RPMI7951 (cell line): ENCODE measurements at places on chromosomes 4 and X.

DNA sequence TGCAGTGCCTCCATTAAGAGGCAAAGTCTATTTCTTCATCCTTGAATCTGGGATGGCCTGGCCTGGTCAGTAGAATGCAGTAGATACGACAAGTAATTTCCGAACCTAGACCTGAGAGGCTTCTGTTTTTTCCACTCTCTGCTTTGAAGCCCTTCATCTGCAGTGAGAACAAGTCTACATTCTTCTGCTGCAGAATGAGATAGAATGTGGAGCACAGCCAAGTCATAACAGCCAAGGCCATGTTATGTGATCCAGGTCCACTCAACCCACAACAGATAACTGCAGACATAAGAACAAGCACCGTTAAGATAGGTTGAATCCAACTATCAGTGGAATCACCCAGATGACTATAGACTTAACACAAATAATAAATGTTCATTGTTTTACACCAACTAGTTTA is 1297.7 kb downstream of the C4orf33 start:
- no peak for DNase-seq

DNA sequence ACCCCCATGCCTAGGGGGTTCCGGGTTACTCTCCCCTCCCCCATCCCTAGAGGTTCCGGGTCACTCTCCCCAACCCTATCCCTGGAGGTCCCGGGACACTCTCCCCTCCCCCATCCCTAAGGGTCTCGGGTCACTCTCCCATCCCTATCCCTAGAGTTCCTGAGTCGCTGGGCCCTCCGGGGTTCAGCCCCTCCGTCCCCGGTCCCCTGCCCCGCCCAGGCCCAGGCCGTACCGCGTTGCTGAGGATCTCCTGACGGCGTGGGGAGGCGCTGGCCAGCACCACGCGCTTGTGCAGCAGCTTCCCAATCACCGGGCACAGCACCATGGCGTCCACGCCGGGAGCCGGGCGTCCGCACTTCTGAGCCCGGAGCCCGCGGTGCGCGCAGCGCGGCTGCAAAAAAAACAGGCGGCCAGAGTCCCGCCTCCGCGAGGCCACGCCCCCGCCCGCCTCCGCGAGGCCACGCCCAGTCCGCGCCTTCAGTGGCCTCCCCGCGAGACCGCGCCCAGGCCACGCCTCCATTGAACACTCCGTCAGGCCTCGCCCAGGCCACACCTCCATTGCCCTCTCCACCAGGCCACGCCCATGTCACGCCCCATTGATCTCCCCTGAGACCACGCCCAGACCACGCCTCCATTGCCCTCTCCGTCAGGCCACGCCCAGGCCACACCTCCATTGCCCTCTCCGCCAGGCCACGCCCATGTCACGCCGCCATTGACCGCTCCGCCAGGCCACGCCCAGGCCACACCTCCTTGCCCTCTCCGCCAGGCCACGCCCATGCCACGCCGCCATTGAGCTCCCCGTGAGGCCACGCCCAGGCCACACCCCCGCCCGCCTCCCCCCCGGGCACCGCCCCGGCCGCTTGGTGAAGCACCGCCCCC is at the start of gene ASMTL:
TSS of gene ASMTL (minus strand) at position 394 of the 879 bp plus-strand sequence. CDS start at position 325, 69 bp downstream.
- peak; percentile 87 for DNase-seq

DNA sequence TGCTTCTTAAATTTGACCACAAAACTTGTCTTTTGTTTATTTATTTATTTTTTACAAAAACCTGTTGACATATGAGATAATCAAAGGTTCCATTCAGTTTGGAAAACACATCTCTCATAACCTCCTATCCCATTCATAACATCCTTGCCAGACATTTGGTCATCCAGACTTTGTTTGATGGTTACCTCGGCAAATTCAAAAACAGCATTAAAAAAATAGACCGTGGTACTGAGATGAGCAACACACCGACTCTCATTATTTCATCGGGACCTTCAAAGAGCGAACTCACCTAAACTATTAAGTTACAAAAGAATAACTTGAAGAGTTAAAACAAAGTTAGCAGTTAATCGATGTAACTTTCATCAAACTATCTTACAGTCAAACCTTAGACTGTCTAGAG is 85.8 kb upstream of the RPS6KA3 start:
- no peak for DNase-seq

DNA sequence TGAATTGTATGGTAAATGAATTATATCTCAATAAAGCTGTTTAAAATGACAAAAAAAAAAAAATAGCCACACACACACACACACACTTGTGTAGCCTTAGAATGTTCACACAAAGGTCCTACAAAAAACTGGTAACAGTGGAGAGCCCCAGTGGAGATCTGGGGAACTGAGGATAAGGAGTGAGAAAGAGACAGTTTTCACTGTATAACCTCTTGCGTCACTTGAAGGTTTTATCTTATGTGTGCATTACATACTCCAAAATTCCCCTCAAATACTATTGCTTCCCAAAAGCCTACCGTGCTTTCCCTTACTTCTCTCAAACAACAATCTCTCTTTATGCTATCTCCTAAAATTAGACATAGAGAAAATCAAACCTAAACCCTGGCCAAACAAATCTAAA is 67.8 kb downstream of the SMC1A start:
- no peak for DNase-seq

- DNase-seq: no peak
These were observed 1040.3 kb upstream of the PCDH10 start for GRCh38 chr4:132108784-132109183.

DNA sequence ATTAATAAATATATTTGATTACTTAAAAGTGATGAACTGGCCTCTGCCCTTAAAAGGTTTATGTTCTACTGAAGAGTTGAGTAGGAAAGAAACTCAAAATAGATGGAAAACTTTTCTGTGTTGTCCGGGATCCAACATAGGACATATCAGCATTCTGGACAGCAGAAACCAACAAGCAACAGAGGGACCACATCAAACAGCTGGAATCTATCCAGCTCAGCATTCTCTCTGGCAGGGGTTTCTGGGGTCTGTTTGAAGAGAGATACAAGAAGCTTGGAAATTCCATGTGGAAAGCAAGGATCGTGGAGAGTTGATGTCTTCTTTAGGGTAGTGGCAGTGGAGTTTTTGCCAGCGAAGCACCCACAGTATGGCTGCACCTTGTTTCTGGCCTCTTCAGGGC is 43.6 kb downstream of the ZCCHC12 start:
- no peak for DNase-seq

- DNase-seq: no peak
These were observed 707 bp downstream of the SLC9A6 start for GRCh38 chrX:135985973-135986310.

GRCh38 chr4:176191974-176192373 is 3.4 kb downstream of the SPATA4 start:
- peak; percentile 16 for DNase-seq

DNA sequence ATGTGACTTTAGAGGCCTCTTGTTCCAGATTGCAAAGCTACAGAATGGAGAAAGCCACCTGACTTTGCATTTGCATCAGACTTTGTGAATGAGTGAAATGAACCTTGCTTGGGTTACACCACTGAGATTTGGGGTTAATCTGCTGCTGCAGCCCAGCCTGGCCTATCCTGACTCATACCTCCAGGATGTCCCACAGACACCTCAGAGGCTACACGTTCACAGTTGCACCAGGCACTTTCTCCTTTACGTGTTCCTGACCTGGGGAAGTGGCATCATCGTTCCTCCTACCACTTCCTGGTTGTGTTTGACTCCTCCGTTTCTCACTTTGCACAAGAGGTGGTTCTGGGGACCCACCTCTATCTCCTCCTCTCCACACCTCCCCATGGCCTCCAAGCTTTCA is 9.2 kb upstream of the SORCS2 start:
- no peak for DNase-seq

DNA sequence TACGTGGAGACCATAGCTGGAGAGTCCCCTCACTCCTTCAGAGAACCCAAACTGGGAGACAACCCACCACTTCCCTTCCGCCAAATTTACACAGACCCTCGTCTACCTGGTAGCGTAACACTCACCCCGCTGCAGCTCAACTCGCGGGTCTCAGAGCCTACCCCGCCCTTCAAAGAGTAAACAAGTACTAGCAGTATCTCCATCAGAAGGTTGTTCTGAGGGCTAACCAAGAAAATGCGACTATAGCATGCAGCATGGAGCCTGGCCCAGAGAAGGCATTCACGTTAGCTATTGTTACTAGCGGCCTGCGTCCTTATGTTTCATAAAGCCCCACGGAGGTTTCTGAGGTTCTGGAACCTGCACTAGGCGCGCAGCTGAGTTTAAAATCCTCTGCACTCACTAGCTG is 531 bp upstream of the MANBA start:
- DNase-seq: no peak

GRCh38 chr4:8552024-8552423 is 28.2 kb upstream of the GPR78 start:
- no peak for DNase-seq

DNA sequence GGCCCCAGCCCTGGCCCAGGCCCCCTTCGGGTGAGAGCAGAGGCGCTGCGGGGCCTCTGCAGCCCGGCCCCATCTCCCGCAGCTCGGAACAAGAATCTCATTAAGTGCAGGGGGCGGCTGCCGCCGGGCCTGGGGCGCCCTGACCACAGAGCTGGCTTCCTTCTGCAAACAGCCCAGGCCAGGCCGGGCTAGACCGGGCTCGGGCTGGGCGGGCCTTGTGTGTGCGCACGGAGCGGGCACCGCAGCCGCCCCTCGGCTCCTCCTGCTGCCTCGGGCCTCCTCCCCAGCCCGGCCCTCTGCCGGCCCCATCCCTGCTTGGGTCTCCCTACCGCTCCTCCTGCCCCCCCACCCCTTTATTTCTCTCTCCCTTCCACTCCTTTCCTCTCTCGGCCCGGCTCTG is 83.3 kb downstream of the EFNB1 start:
- no peak for DNase-seq

DNA sequence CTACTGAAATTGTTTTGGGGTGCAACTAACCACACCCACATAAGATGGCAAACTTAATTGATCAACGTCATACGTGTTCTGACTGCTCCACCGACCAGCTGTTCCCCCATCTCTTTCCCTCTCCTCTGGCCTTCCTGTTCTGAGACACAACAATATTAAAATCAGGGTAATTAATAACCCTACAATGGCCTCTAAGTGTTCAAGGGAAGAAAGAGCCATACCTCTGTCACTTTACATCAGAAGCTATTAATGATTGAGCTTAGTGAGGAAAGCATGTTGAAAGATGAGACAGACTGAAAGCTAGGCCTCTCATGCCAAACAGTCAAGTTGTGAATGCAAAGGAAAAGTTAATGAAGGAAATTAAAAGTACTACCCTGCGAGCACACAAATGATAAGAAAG is 173.9 kb upstream of the FTHL17 start:
- DNase-seq: no peak

DNA sequence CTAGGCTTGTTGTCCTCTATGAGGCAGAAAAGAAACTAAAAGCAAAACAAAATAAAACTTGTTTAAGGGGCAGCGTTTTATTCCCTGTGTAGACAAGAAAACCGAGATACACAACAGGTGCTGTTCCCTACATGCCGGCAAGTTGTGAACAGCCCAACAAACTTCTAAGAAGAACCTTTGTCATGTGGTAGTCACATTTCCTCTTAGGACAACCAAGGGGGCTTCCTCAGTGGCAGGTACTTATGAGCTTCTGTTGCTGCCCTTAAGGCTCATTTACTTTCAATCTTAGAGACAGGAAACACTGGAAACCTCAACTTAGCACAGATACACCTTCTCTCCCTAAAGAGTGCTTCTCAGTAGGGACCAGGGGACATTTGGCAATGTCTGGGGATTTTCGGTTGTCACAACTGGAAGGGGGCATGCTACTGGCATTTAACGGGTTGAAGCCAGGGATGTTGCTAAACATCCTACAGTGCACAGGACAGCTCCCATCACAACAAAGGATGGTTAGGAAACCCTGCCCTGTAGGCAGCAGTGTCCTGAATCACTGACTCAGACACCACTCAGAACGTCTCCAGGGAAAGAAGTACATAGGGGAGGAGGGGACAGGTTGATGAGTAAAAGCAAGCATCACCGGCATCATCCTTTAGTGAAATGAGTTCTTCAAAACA is 111.0 kb downstream of the ASB9 start:
- no peak for DNase-seq

GRCh38 chr4:92047209-92047875 is 256.4 kb upstream of the GRID2 start:
- DNase-seq: no peak

- DNase-seq: peak; percentile 63
These were observed 8.7 kb downstream of the RIPPLY1 start for GRCh38 chrX:106894392-106894909.

DNA sequence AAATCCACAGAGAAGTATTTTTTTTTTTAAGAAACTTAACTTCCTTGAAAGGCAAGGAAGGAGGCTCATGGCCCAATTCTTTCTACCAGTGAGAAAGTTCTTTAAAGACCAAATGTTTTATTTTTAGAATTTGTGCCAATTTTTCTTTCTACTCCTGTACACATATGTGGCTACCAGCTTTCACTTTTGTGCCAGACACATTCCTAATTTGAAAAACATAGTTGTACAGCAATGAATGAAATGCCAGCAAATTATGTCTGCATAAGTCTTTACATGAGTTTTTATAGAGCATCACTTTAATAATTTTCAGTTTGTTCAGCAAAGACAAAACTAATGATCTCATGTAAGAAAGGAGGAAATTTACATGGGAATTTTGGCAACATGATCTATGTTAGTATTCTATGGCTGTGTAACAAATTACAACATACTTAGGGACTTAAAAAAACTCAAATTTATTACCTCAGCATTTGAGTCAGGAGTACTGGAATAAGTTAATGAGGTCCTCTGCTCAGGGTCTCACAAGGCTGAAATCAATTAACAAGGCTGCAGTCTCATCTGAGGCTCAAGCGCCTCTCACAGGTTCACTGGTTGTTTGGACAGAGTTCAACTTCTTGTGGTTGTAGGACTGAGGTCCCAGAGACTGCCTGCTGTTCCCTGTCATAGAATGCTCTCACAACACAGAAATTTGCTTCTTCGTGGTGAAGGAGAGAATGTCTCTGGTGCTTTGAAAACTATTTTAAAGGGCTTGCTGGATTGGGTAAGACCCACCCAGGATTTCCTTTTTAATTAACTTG is 678.2 kb upstream of the FAM241A start:
- no peak for DNase-seq

DNA sequence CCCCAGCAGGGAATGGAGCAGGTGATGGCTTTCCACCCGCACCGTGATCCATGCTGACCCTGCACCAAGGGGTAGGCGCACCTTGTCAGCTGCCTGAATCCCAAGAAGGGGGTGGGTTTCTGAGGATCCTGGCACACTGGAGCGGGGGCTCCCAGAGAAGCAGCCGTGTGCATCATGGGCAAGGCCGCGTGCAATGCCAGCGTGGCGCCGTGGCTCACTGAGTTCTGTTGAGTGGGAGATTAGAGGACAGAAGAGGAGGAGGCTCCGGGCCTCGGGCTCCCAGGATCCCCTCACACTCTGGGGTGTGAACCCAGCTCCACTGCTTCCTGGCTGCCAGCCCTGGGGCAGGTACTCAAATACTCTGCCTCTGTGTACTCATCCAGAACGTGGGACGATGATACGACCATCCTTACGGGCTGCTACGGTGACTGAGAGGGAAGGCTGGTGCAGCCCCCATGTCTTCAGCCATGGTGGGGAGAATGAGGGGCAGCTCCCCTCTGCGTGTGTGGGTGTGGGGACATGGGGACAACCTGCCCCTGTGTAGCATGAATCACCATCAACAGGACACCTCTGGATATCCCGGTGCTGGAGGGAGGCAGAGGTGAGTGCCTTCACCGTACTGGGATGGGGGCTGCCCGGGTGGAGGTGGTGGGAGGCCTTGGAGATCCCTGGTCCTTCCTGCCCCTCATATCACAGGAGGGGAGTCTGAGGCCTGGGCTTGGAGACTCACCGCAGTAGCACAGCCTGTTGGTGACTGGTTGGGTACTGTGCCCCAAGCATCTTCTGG is 52.6 kb downstream of the CPZ start:
- DNase-seq: no peak

- peak; percentile 95 for DNase-seq
These were observed 420.8 kb upstream of the DIPK2B start for GRCh38 chrX:45621376-45622041.

- no peak for DNase-seq
These were observed 37.3 kb upstream of the CCNI start for GRCh38 chr4:77113069-77113468.
